ENCODE measurements at places on chromosomes 11 and 22.

GRCh38 chr11:1889224-1889930 lies 2.3 kb downstream of the PRR33 start:
- DNase-seq, result no peak
- no peak overlapping the region for H3K4me3 ChIP-seq
- H3K27me3 ChIP-seq, result no peaks in the 10 kb centered on the region
- no peaks in the 10 kb centered on the region for H3K4me1 ChIP-seq
- no peaks in the 10 kb centered on the region for H3K36me3 ChIP-seq
- no peak overlapping the region for H3K27ac ChIP-seq

DNA sequence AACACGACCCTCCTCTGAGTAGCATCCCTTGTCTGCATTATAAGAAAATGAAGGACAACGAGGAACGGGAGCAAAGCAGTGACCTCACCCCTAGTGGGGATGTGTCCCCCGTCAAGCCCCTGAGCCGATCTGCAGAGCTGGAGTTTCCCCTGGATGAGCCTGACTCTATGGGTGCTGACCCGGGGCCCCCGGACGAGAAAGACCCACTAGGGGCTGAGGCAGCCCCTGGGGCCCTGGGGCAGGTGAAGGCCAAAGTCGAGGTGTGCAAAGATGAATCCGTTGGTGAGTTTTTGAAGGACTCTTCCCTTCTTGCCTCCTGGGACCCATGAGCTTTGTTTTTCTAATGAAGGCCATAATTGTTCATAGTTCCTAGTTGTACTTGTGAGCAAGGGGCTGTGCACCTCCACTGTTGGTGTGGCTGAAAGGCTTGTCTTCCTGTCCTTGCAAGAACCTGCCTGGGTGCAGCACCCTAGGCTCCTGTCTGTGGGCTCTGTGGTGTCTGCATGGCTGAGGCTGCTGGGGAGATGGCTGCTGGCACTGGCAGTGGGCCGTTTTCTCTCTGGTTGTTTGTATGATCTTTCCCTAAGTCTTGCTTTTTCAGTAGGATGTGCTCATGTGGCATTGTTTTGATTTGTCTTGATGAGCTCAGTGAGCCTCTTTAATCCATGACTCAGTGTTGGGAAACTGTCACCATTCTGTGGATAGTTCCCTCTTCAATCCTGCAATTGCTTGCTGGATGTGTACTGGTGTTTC lies 10.1 kb downstream of the DGCR8 start:
- H3K27ac ChIP-seq, result no peak overlapping the region
- no peaks in the 10 kb centered on the region for H3K27me3 ChIP-seq
- no peak for DNase-seq
- no peak overlapping the region for H3K4me3 ChIP-seq

- H3K4me3 ChIP-seq, result no peak overlapping the region
- peaks cover 32% of the 10 kb centered on the region for H3K4me1 ChIP-seq
- no peak for DNase-seq
- no peaks in the 10 kb centered on the region for H3K36me3 ChIP-seq
These were observed 8.2 kb upstream of the NAP1L4 start for GRCh38 chr11:3000032-3000961.

DNA sequence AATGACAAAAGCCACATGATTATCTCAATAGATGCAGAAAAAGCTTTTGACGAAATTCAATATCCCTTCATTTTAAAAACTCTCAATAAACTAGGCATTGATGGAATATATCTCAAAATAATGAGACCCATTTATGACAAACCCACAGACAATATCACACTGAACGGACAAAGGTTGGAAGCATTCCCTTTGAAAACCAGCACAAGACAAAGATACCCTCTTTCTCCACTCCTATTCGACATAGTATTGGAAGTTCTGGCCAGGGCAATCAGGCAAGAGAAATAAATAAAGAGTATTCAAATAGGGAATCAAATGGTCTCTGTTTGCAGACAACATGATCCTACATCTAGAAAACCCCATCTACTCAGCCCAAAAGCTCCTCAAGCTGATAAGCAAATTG lies 52.0 kb downstream of the CASP12 start:
- DNase-seq, result no peak
- no peak overlapping the region for H3K4me3 ChIP-seq
- no peaks in the 10 kb centered on the region for H3K36me3 ChIP-seq
- H3K27me3 ChIP-seq, result no peaks in the 10 kb centered on the region
- H3K27ac ChIP-seq, result no peak overlapping the region

DNA sequence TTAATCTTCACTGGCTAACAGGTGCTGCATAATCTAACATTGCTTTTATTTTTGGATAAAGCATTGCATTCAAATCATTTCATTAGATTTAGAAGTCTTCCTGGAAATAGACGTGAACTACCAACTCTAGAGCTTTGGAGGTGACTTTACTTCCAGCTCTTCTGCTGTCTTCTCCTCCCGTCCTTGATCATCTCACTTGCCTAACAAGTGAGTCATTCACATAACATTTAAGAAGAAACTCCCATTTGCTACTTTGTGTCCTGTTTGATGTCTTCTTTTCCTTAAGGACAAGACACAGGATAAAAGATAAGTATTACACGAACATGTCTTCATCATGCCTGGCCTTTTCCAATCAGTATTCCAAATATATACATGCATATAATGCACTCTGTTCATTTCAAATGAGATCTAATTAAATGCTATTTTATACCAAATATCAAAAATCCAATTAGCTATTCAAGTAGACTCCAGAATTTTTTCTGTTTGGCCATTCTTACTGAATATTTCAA lies 88.3 kb downstream of the BDNF start:
- DNase-seq, result no peak
- H3K4me3 ChIP-seq, result no peak overlapping the region
- H3K36me3 ChIP-seq, result no peaks in the 10 kb centered on the region
- H3K4me1 ChIP-seq, result no peaks in the 10 kb centered on the region
- H3K27ac ChIP-seq, result no peak overlapping the region
- no peaks in the 10 kb centered on the region for H3K27me3 ChIP-seq

DNA sequence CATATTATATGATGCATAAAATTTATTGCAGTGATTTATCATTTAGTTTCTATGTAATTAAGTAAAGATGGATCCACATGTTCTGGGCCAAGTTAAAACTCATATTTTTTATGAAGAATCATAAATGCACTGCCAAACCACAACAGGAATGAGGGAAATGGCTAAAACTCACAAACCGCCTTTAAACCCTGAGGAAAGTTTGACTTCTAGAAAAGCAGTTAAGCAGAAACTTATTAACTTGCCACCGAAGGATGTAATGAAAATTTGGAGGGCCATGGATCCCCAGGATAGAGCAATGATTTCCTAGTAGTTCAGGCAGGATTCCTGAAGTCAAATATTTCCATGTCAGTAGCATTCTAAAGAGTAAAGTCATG lies 218.3 kb upstream of the CTSC start:
- H3K27me3 ChIP-seq, result no peaks in the 10 kb centered on the region
- no peak for DNase-seq
- H3K36me3 ChIP-seq, result no peaks in the 10 kb centered on the region
- peaks cover 3% of the 10 kb centered on the region for H3K4me1 ChIP-seq

Data from tibial nerve (tissue), 4 donors.